Activated CD4-positive, alpha-beta T cell treated with anti-CD3 and anti-CD28 coated beads, Interleukin-2, amount 10 ng/mL, durations not matched to agents 24 days and 14 days (primary cell): ENCODE measurements at places on chromosomes 1 and 21. TPM values are rescaled to one million over a fixed set of nuclear protein-coding genes. Genes with fewer than 3 reads are reported as not detected.

Gene RNU1-4
- total RNA-seq = 1,962 and 2,189 TPM in 2 replicates

Gene CRNN
- not detected in 2 replicates for total RNA-seq

Gene LCE1F
- total RNA-seq = not detected in 2 replicates

Gene LAPTM5
- total RNA-seq = 178 and 179 TPM in 2 replicates

Gene TRPM2
- 9.1 and 9.8 TPM in 2 replicates for total RNA-seq

Gene KRTAP21-1
- not detected in 2 replicates for total RNA-seq

Gene AHDC1
- total RNA-seq = 33.9 and 34.7 TPM in 2 replicates

Gene CIART
- total RNA-seq = 6.0 and 7.5 TPM in 2 replicates

Gene IL22RA1
- total RNA-seq = not detected in 2 replicates

Gene GJA9
- not detected in 2 replicates for total RNA-seq

DNA sequence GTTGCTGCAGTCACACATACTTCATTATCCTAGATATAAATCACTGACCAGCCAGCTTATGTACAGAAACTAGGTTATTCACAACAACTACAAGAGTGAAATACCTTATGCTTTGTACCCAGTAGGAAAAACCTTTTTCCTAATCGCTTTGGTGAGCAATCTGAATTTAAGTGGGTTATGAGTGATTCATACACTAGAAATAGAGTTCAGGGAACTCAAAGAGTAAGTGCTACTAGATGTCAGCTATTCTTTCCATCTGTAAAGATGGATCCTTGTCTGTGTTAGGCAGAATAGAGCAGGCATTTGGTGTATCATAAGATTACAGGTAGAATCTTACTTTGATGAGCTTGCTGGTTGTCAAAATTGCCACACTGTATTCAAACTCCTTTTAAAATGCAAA is 101.9 kb downstream of the ZNF644 start:
- no peak for DNase-seq

DNA sequence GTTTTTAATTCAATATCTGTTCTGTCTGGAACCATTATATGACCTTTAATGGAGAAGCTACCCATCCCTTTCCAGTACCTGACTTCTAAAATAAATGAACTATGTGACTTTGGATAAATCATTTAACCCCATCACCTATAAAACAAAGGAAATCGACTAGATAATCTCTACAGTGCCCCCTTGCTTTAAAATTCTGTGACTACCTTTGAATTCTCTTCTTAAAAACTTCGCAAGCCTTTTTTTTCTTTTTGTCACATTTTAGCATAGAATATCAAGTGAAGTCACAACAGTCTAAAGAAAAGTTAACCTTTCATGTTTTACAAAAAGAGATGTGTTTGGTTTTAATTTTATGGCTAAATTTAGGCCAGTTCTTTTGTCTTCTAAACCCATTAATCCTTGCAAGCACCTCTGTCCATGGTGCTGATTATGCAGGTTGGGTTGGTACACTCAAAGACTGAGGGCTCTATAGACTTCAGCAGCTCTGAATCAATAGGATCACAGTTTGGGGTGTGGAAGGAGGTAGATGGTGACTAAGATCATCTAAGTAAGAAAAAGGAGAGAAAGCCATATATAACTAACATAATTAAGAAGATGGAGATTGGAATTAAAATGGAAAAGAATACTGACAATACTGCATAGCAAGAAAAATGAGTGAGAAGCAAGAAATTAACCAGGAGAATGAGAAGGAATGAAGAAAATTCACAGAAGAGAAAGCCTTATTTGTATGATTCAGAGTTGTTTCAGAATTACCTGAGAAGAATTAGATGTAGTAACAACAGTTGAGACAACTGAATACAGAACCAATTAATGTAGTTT is 59.2 kb downstream of the TBX15 start:
- DNase-seq = peak; percentile 61

GRCh38 chr1:155134880-155135414 is 705 bp upstream of the SLC50A1 start:
- peak; percentile 81 for DNase-seq

DNA sequence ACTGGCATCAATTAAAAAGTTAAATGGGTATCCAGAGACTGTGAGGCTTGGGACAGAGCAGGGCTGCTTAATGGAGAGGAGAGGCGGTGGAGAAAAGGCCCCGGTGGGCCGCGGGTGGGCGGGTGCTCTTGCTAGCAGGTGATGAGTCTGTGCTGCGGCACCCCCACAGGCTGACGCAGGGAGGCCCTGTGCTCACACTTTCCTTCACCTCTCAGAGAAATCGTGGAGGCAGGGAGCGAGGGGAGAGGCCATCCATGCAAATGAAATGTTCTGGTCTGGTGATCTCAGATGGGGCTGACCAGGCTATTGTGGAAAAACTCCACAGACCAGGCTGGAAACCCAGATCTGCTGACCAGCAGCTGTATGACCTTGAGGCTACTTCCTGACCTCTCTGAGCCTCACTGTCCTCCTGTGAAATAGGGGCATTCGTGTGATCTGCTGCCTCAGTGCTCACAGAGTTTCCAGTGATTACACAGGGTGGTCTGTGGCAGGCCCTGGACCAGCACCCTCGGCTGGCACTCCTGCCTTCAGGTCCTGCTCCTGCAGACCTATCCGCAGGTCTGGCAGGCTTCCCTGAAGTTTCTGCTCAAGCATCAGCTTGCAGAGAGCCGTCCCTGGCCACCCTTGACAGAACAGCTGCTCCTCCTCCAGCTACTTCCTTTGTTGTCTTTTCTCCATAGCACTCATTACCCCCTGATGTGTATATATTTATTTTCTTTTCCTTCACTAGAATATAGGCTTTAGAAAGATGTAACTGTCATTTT is 89.2 kb downstream of the BEND5 start:
- no peak for DNase-seq

- no peak for DNase-seq
These were observed 213.5 kb downstream of the LYPLAL1 start for GRCh38 chr1:219387211-219387610.

- DNase-seq = no peak
These were observed 17.5 kb upstream of the IGFN1 start for GRCh38 chr1:201172999-201173610.

GRCh38 chr1:36786425-36786824 is 247.9 kb downstream of the GRIK3 start:
- DNase-seq = no peak

DNA sequence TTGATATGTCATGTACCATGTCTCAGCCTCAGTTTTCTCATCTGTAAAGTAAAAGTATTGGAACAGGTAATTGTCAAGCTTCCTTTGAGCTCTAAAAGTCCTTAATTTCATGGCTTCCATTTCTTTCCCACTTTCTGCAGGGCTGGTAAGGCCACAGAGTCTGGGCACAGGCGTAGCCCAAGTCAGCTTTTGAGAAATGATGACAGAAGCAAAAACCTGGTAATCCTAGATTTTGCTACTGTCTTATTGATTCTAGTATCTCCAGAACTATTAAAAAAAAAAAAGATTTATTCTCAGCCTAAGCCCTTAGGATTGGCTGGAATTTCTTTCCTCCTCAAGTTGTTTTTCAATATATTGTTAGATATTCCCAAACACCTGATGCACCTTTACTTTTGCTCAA is 31.3 kb downstream of the PLXNA2 start:
- no peak for DNase-seq

GRCh38 chr1:154411525-154411924 is 6.4 kb downstream of the IL6R start:
- no peak for DNase-seq

DNA sequence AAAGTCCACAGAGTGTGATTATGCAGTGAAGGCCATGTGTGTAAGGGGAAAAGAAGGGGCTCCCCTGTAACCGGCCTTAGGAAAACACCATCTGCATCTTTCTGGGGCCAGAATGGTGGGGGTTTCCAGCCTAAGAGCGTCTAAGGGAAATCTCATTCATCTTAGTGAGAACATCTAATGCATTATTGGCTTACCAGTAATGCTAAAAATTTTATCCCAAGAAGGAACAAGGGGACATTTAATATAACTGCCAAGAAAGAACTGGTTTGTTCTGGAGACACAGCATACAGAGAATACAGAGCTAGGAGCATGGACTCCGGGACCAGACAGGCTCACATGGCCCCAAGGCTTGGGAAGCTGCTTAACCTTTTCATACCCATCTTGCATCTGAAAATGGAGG is 58.3 kb upstream of the DSCAM start:
- no peak for DNase-seq

DNA sequence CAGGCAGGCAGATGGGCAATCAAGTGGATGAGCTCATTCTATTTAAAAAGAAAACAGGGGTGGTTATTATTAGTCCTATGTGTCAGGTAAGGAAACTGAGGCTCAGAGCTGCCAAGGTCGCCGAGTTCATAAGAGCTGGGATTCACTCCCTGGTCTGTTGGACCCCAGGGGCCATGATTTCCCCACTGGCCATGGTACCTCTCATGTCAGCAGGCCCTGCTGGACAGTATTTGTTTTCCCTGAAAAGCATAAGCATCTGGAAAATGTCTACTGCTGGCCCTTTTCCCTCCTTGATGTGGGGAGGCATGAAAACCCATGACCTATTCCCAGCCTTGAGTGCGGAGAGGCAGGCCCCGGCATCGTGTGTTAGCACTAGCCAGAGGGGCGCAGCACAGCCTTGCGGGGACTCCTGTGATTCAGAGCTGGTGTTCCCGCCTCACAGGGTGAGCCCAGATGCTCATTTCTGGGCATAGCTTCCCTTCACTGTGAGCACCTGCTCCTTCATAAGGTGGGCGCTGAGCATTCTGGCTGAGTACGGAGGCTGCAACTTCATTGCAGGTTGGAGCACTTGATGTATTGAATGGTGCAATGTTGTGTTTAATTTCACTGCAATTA is 617.5 kb downstream of the PTPRU start:
- no peak for DNase-seq

DNA sequence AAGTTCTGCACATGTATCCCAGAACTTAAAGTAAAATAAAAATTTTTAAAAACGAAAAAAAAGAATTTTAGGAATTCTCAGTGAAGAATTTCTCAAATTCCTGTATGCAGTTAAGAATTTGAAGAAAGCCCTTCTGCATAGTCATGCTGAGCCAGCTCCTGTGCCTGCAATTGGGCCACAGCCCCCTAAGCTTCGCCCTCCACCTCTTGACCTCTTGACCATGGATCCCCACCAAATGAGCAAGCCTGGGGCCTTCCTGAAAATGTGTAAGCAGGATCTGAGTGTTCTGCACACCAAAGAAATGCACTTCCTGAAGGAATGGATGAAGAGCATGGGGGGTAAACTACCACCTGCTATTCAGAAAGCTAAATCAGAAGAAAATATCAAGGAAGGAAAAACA is 52.0 kb downstream of the NBPF6 start:
- DNase-seq = no peak

- DNase-seq = no peak
These were observed 949 bp downstream of the KRTAP10-1 start for GRCh38 chr21:44539046-44539445.

DNA sequence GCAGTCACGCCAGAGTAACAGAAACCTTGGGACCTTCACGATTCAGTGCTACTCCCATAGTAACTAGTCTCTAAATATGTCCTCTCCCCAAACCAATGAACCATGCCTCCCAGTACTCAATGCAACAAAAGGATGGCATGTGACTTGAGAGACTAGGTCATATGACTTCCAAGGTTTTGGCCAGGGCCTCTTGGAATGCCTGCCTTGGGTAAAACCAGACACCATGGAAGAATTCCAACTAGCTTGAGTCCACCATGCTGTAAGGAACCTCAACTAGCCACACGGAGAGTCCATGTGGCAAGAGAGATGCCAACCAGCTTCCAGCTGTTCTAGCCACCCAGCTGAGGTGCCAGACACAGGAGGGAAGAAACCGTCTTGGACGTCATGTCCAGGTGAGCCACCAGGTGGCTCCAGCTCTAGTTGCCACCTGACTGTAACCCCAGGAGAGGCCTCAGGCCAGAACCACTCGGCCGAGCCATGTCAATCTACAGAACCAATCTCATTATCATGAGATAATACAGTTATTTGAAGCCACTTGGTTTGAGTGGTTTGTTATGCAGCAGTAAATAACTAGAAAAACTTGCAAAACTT is 115.0 kb downstream of the SYF2 start:
- peak; percentile 72 for DNase-seq

- DNase-seq = no peak
These were observed 8.3 kb upstream of the PADI1 start for GRCh38 chr1:17196496-17197185.

DNA sequence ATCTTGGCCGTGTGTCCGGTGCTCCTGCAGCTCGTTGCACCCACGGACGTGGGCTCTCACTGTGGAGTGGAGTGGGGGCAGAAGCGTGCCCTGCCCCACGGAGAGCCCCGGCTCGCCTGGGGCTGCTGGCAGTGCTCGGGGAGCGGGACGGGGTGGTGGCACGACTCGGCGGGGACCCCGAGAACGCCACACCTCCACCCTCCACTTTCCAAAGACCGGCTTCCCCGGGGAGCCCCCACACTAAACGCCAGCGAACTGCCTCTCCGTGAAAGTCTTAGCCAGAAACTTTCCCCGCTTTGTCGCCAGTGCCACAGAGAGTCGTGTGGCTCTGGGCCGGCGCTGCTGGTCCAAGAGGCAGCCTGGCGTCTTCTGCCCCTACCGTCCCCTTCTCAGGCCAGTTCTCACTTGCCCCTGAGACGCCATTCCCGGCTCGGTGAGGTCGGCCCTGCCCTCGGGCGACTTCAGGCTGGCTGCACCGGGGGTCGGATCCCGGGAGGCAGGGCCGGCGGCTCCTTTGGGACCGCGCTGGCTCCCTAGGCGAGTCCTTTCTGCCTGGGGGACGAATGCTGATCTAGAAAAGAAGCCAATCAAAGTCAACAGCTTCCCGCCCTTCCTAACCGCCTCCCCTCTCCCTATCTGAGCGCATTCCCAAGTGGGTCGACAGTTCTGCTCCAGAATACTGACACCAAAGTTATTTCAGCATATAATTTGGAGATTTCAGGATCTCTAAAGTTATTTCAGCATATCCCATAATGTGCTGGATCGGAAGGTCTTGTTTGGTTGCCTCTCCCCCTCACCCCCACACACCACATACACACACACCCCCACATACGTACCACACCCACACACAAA is 2.6 kb upstream of the SAMD13 start:
- peak; percentile 74 for DNase-seq

- no peak for DNase-seq
These were observed 5.5 kb upstream of the FOXO6 start for GRCh38 chr1:41355761-41356160.

GRCh38 chr21:45811136-45811535 is 167.6 kb downstream of the PCBP3 start:
- DNase-seq = no peak
